ENCODE measurements at places on chromosomes 4 and X.

GRCh38 chr4:76420188-76420761 lies 666 bp downstream of the CCDC158 start:
- no peak for DNase-seq

DNA sequence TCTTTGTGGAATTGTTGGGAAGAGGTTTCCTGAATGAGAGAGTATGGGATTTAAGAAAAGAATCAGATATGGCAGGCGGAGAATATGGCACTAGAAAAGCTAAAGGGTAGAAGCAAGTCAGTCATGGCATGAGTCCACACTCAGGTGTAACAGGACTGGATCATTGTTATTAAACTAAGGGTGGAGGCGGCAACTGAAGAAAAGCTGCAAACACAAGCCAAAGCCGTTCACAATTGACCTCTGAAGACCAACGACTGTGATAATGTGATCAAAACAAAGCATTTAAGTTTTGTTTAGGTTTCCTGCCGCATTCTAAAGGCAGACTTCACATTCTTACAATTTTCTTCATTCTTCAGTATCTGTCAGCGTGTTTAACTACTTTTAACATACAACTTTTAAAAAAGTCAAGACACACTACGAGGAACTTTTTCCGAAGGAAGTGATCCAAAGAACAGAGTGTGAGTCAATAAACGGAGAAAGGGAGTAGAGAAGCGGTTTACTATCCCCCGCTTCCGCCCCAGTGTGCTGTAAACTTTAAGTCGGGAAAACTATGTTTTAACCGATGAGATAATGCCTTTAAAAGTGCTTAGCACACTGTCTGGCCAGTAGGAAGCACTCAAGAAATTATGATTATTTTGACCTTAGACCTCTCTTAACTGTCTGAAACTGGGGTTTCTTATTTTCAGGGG lies 909 bp upstream of the SLAIN2 start:
- peak; percentile 15 for DNase-seq

- DNase-seq: peak; percentile 46
Measured at GRCh38 chr4:56656346-56656643, 24.8 kb downstream of the HOPX start.

DNA sequence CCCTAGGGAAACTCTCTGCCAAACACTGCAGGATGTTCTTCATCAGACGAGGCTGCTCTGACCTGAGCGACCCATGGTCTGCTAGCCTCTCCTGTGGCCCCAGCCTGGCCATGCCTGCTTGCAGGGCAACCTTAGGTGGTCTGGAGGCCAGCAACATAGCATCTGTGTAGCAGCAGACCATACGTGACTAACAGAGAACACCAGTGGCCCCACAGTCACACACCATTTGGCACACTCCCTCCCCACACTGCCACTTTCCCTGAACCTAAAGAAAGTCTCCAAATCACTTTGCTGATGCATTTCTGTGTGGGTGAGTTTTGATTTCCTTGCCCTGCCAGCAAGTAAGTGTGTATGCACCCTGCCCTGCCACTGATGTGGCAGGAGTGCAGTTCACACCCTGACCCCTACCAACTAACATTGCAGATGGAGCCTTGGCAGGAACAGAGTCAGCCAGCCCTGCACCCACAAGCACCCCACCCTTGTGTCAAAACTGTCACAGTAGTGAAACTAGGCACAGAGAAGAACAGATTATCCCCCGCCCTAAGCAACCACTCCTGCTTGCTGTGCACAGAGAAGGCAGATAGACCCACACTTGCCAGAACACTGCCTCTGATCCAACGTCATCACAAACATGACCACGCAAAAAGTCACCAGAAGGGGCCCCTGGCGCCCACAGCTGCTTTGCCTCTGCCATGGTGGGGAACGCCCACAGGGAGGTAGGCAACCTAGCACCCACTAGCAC lies 249.1 kb downstream of the SPIN4 start:
- no peak for DNase-seq

DNA sequence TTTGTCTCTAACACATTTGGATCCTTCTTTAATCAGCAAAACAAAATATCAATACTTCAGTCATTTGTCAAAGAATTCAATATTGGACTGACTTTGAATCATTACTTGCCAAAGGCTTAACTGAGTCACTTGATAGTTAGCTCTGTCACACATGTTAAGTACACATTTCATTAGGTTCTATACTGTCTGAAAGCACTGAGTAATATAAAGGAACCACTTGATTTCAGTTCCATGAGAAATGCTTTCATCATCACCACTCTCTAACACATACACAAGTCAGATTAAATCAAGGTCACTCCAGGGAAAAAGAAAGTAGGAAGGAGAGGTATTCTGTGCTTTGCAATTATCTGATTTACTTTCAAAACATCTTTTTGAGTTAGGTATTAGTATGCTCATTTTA lies 1233.1 kb downstream of the C4orf33 start:
- no peak for DNase-seq

GRCh38 chrX:49999087-49999486 lies 76.7 kb downstream of the CLCN5 start:
- no peak for DNase-seq

DNA sequence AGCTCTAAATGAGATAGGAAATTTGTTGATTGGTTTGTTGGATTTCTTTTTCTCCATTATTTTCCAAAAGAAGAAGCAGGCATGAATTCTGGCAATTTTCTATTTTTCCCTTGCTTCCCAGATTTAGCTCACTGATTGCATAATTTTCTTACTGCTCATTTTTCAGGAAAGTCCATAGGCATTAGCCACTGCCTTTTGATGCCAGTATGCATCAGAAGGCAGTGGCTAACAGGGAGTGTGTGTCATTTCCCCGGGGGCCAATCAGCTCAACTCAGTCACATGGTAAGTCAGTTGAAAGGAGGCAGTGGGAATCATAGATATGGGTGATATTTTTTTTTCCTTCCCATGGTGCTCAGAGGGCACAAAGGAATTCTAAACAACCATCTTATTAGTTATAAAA lies 156.7 kb downstream of the TRIML1 start:
- no peak for DNase-seq

DNA sequence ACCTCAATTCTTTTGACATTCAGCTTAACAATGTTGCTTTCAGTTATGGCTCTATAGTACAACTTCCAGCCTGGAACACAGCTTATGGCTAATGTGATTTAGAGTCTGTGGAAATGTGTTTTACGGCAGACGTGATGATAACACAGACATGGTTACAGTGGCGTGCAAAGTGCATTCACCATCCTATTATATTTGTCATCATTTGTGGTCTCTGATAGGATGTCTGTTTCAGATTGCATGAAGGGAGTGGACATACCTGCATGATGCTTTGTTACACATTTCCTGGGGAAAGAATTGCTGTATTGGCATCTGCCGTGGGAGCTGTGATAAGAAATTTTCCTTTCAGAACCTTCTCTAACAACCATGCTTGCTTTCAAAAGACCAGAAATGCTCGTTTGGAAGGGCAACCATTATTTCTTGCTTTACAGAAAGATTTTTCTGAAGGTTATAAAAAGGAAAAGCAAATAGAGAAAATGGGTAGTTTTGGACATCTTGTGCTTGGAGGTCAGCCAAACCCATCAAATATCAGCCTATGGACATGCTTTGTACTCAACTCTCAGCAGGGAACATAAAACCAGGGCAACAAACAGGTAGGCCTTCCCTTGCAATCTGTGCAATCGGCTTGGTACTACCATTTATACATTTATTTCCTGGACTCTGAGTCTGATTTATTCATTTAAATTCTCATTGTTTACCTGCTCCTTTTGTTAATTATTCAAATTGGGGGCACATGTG lies 273.9 kb downstream of the TLL1 start:
- no peak for DNase-seq

GRCh38 chrX:45774961-45775360 lies 574.3 kb upstream of the DIPK2B start:
- no peak for DNase-seq

DNA sequence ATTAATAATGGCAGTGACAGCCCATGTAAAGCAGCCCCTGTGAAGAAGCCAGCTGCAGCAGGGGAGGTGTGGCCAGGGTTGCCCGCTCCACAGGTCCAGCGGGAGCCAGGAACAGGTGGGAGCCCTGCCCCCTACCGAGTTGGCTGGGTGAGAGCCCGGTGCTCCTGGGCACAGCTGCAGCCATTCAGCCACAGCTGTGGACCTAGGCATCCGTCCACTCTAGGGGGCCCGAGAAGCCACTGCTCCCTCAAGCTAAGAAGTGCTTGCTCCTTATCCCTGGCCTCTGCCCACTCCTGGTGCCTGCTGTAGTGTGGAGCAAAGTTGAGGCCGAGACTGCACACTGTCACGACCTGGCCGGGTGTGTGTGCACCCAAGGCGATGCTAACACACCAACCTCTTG lies 1469.0 kb downstream of the PCDH7 start:
- no peak for DNase-seq

- no peak for DNase-seq
Measured at GRCh38 chrX:13059637-13060499, 15.4 kb upstream of the FAM9C start.

DNA sequence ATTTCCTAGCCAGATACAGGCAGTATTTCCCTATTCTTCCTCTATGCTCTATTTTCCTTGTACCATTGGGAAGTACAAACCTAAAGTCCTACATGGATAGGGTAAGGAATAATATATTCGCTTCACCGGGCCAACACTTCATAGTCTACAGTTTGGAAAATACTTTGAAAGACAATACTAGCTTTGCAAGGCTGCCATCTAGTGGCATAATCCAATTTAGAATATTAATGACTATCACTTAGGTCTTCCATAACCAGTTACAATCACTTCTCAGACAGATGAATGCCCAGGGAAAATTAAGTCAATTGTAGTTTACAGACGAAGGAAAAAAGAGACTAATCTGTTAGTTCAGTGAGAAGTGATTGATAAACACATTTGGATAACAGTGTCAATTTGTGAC lies 141.0 kb upstream of the FAM47C start:
- no peak for DNase-seq

Data from naive thymus-derived CD4-positive, alpha-beta T cell (primary cell).